Mammary epithelial cell (primary cell): ENCODE measurements at places on chromosomes 7 and 10. TPM values are rescaled to one million over a fixed set of nuclear protein-coding genes. Genes with fewer than 3 reads are reported as not detected.
A peak's percentile ranks its signal among the peaks of the same experiment; 100 is the strongest.

Gene PHYHIPL
- total RNA-seq, result 0.17 TPM

Gene C10orf67
- 1.8 TPM for total RNA-seq

Gene RPEL1
- 0.17 TPM for total RNA-seq

Gene CCL24
- total RNA-seq, result not detected

Gene CADPS2
- 7.3 TPM for total RNA-seq

Gene KAZALD1
- 1.5 TPM for total RNA-seq

Gene GIMAP4
- not detected for total RNA-seq

Gene DGKB
- not detected for total RNA-seq

GRCh38 chr10:69413221-69413865 lies 3.4 kb downstream of the TACR2 start:
- no peak for DNase-seq

DNA sequence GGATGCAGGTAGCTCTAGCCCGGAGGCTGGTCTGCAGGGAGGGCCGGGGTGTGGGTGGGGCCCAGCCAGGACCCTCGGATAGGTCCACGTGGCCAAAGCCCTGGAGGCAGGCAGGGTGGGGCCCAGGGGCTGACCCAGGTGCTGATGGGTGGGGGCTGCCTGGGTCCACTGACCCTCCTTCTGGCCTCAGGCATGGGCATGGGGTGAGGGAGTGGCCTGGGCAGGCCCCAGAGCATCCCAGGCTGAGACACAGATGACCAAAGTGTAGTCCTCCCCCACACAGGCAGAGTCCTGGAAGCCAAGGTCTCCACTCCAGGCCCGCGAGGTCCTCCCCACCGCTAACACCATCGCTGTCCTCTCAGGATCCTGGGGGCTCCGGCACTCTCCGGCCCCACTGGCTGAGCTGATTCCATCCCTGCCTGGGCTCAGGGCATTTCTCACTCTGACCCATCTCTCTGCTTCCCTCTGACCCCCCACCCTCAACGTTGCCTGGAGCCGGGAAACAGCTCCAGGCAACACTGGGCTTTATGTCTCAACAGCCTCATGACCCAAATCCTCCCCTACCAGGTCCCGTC lies 20.7 kb upstream of the PPP2R2D start:
- DNase-seq, result no peak

DNA sequence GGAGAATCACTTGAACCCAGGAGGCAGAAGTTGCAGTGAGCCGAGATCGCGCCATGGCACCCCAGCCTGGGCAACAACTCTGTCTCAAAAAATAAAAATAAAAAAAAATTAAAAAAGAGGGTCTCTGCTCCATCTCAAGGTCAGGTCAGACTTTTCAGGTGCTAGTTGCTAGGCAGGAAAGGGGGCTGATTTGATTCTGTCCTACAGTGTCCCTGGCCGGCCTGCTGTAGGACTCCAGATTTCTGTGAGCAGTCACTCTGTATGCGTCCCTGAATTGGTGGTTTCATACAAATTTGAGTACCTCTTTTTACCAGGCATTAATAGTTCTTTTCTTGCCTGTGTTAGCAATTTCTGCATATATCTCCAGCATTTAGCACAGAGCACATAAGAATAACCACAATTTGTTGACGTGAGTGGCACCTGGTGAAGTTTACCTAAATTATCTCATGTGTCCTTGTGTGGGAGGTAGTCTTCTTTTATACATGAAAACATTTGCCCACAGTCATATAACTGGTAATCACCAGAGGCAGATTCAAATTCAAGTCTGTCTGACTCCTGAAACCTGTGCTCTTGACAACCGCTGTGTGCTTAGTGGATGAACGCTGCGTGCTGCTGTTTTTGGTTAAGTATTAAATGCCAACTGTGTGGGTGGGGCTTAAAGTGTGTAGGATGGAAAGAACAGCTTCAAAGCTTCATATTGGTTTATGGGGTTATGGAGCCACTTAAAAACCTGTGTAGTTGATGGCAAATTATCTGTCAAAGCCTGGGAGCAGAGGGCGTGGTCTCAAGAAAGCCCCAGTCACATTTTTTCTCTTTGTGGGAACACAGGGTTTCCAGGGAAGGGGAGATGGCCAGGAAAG lies 3.2 kb upstream of the ZNF775 start:
- DNase-seq, result no peak

GRCh38 chr10:88478256-88478655 lies 104.9 kb downstream of the RNLS start:
- peak; percentile 97 for DNase-seq

DNA sequence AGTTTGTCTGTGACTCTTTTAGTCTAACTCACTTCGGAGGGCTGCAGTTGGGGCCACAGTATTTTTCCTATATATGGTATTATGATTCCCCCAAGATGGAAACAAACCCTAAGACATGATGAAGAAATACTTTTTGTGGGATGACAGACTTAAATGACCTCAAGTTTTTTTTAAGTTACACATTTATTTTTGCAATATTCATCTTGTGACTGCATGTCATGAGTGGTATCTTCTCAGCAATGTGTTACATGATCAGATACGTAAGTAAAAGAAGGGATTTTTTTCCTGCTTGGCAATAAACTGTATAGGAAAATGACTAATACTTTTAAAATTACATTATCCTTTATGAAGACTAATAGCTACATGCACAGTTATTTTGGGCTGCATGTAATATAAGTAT lies 57.8 kb downstream of the OR13A1 start:
- DNase-seq, result no peak

DNA sequence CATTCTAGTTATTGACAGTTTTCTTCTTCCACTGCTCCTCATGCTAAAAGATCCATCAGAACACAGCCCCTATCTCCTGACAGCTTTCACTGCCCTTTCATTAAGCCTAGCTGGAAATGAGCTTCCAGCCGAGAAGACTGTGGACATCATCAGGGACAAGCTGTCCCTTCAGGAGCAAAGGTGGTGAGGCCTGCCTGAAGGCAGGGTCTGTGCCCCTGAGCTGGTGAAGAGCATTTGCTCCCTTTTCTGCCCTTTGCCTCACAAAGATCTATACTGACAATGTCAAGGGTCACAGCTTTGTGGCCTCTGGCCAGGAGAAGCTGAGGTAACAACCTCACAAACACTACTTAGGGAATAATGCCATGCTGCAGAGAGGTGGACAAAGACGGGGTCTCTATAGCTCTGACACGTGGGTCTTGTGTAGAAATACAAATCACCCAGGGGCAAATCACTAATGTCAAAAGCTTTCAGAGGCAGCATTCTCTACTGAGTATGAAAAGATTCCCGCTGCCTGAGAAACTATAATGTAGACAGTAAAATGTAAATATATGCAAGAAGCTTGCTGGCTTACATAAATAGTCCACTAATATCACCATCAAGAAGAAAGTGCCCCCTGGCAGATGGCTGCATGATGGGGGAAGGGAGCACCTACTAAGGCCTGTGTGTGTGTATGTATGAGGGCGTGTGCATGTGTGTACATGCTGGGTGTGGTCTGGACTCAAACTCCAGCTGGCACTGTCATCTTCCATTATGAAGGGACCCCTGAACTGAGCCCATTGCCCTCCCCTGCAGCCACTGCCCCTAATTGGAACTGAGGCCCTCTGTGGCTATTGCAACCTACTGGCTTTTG lies 55.8 kb downstream of the HBP1 start:
- no peak for DNase-seq

DNA sequence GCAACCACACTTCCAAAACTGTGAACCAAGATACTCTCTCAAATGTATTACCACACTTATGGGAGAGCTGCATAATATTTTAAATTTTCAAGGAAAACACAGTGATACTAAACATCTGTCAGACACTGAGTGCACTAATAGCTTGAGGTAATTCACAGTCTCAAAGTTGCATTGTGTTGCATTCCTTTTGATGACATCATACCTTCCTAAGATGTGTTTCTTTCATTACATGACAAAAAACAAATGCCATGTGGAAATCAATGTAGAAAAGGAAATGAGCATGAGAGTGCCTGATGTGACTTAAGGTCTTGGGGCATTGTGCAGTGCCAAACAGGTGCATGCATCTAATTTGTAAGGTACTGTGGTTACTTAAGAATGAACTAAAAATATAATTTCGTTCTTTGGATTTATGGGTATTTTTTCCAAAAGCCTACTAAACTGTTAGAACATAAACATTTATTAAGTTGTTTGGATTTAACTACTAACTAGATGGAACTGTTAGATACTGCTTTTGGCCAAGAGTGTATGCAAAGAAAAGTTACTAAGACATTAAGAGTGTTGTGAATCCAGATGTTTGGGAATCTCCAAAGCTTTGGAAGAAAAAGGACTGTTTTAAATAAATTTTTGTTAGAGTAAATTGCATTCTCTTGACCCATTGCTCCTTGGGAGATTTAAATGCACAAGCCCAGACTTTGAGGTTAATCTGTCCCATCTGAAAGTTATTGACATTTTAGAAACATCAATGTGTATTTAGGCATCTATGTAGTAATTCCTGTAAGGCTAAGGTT lies 496.2 kb upstream of the SEMA3D start:
- peak; percentile 40 for DNase-seq

DNA sequence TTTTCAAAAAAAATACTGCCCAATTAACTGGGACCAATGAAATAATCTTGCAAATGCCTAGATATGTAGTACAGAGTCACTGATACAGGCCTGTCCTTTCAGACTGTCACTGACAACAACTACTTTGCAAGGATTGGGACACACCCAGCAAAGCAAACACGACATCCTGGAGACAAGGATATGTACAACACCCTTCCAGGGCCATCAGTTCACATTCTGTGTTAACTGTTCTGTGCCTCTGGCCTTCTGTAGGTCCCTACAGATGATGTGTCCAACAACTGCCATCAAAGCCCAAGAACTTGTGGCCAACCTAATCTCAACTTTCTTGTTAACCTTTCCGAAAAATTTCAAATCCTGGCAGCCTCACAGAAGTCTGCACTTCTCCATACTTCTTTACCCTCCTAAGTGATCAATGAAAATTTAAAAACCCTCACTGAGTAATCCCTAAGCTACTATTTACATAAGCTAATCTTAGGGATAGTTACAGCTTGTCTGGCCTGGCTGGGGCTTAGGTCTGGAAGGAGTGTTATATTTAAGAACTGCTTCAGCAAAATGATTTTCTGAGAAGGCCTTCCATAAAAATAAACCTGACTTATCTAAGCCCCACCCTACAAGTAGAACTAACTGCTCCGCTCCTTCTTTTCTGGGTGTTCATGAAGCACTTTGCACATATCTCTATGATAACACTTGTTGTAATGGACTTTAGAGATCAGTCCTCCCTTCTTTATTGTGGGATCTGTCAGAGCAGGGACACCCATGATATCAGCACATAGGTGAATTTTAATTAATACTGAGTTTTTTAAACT lies 21.0 kb downstream of the COBL start:
- no peak for DNase-seq

GRCh38 chr10:49298671-49298982 lies 343 bp upstream of the C10orf71 start:
- no peak for DNase-seq

DNA sequence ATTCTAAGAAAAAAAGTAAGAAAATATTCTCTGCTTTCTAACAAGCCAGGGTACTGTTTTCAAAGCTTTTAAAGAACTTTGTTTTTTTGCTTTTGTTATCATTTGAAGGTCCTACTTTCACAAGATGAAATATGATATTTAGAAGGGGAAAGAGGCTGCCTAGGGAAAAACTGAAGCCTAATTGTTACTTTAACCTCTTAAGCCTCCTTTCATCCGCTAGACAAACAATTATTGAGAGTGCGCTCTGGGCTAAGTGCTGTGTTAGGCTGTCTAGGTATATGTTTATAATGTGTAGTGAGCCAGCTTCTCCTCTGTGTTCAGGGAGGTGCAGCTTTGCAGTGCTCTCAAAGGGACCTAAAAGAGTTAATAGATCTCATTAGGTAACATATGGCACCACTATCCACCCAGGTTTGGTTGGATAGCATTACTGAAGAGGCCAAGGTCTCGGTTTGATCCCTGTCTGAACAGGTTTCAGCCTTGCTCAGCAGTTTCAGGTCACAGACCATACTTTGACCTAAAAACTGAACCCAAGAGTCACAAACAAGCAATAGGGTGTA lies 17.9 kb downstream of the PDK4 start:
- no peak for DNase-seq

DNA sequence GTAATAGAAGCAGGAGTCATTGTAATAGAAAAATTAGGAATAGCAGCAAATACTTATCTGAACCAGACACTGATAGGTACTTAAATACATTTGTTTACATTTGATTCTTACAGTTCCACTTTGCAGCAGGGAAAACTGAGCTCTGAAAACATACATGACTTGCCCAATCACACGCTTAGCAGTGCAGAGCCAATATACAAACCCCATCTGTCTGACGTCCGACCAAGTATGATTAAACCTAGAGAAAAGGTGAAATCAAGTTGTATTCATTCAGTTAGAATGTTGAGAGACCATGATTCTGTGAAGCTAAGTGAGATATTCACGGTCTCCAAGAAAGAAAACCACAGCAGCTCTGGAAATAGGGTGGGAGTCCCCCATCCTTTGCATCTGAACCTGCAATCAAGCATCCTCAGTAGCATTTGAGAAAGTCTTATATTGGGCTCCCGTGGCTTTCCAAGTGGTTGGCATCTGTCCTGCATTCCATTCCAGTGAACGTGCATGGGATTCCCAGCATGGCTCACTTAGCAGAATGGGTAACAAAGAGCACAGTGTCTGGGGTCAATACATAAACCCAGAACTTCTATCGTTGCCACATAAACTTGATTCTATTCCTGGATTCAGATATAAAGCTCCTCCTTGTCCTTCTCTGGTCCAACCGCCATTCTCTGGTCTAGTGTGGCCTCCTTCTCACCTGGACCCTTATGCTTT lies 148.7 kb upstream of the RSU1 start:
- peak; percentile 97 for DNase-seq

GRCh38 chr10:11434324-11434723 lies 177.1 kb downstream of the USP6NL start:
- no peak for DNase-seq

- peak; percentile 32 for DNase-seq
These were observed 628 bp downstream of the PARP12 start for GRCh38 chr7:140062118-140062527.

- DNase-seq, result no peak
These were observed 32.5 kb upstream of the FEZF1 start for GRCh38 chr7:122337011-122337410.

DNA sequence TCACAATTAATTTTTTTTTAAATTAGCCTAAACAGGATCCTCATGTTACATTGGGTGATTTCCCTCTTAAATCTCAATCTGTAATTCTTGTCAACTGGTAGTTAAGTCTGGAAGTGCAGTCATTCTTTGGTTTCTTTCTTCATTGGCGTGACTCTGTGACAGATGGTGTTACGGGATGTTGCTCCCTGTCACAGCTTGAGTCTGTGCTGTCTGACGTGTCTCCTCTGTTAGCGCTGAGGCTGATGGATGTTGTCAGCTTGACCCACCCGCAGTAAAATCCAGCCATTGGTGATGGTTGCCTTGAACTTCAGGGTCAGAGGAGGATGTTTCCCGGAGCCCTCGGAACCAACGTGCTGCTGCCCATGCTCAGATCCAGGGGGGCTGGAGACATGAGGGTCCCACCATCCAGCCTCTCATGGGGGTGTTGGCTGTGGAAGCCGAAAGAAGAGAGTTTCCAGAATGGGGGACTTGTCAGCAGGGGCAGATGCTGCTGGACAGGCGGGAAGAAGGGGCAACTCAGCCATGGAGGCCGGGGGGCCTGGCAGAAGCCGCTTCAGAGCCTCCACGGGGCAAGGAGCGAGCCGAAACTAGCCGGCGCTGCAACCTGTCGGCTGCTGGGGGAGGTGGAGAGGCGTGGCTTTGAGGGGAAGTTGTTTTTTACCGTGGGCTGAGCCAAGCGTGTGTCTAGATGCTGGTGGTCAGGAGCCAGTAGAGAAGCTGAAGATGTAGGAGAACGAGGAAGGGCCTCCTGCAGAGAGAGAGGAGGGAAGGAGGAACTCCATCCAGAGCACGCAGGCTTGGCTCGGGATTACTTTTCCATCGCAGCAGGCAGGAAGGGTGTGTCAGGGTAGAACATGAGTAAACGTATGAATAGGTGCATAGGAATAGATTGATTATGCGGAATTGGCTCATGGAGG lies 3.5 kb downstream of the SUN1 start:
- no peak for DNase-seq
